Right renal cortex interstitium (tissue), 3 donors: ENCODE measurements at places on chromosomes 5 and 9. TPM values are rescaled to one million over a fixed set of nuclear protein-coding genes. Genes with fewer than 3 reads are reported as not detected.

NEURL1B gene
- 12.4 TPM for polyA plus RNA-seq

NDST1 gene
- 54.1 TPM for polyA plus RNA-seq

PCDHA12 gene
- polyA plus RNA-seq, result 0.08 TPM

ATP10B gene
- 0.18 TPM for polyA plus RNA-seq

GARIN3 gene
- polyA plus RNA-seq, result not detected

- no peak for DNase-seq
These were observed 1.7 kb upstream of the SLC34A1 start for GRCh38 chr5:177382423-177383029.

DNA sequence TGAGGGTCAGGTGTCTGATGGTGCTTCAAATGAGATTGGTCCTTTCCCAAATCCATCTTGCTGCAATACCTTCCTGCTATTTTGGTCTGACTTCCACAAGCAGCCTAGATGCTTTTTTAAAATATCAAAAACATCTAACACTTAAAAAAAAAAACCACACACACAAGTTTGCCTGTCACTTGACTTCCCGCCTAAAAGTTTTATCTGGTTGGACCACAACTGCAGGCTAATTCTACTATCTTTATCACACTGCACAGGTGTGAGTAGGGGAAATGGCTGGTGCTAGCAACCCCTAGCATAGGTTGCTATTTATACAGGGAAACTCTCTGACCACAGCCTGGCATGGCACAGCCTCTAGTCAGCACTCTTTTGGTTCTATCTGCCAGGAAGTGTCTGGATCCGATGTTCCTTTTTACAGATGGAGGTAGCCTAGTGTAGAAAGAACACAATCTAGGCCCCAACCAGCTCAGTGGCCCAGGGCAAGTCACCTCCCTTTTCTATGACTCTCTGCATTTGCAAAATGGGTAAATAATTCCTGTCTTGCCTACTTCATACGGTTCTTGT lies at the start of gene HEMGN:
Gene HEMGN, minus strand, starts transcription at position 92 of the 564 bp plus-strand sequence. Its CDS starts 36 bp downstream, at position 56.
- DNase-seq, result no peak

GRCh38 chr5:154842689-154843530 lies 7.5 kb downstream of the FAXDC2 start:
- no peak for DNase-seq

- DNase-seq, result no peak
These were observed 25.5 kb upstream of the SLC6A3 start for GRCh38 chr5:1470762-1471211.

GRCh38 chr5:177301503-177302165 lies 1.9 kb downstream of the RAB24 start:
- DNase-seq, result no peak

- DNase-seq, result no peak
These were observed 35.6 kb upstream of the NSMF start for GRCh38 chr9:137494550-137495351.

DNA sequence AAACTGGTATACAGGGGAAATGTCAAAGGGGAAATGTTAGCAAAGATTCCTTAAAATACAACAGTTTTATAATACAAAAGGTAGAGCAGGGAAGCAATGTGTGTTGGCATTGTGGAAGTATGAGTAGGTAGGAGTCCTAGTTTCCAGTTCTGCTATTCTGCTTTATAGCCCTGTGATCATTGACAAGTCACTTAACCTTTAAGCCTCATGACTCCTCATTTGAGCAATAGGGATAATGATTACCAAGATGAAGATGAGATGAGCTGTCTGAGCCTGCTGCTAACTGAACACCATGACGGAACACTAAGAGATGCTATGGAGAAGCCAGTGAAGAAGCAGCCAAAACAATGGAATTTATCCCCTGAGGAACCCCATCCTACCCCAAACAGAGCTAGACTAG lies 251.7 kb downstream of the PAPPA start:
- DNase-seq, result no peak

- no peak for DNase-seq
These were observed 121.2 kb downstream of the CEMIP2 start for GRCh38 chr9:71647094-71647591.

GRCh38 chr9:92138157-92138959 lies 23.1 kb upstream of the SPTLC1 start:
- DNase-seq, result no peak

- no peak for DNase-seq
These were observed 291.1 kb downstream of the MLLT3 start for GRCh38 chr9:20331095-20331685.

DNA sequence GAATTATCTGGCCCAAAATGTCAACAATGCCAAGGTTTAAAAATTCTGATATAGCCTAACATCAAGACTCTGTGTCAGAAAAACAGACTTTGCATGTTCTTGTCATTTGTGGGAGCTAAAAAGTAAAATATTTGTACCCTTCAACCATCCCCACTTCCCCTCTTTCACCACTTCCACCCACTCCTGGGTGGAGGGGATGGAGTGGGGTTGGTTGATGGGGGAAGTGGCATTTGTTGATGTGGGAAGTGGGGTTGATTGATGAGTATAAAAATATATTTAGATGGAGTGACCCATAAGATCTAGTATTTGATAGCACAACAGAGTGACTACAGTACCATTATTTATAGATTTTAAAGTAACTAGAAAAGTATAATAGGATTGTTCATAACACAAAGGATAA lies 55.0 kb upstream of the C9orf72 start:
- no peak for DNase-seq

GRCh38 chr5:117892360-117892759 lies 1096.0 kb downstream of the DTWD2 start:
- no peak for DNase-seq

DNA sequence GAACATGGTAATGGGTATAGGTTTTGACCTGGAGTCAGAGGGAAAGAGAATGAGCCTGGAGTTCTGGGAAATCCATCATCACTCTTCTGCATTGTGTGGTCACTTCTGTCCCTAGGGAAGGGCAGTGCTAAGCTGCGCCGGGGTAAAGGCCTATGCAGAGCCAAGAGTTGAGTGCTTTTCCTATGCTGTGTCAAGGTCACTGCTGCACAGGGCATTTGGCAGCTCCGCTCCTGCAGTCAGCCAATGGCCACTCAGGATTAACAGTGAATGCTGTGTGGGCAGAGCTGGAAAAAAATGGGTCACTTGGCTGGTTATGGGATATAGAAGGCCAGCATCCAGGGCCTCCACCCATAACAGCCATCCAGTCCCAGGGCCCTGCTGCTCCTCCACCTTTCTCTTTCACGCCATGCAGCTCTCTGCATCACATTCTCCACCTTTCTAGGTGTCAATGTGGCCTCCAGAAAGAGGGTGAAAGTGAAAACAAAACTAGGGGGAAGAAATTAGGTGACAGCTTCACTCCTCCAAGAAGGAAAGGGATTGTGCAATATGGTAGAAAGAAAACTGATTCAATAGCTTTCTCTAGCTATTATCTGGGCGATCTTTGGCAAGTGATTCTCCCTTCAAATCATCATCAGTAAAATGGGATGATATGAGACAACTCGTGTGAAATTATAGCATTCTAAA lies 279.3 kb upstream of the ANKRD55 start:
- no peak for DNase-seq

- DNase-seq, result no peak
These were observed 441.5 kb downstream of the DNAH5 start for GRCh38 chr5:13503017-13503416.

DNA sequence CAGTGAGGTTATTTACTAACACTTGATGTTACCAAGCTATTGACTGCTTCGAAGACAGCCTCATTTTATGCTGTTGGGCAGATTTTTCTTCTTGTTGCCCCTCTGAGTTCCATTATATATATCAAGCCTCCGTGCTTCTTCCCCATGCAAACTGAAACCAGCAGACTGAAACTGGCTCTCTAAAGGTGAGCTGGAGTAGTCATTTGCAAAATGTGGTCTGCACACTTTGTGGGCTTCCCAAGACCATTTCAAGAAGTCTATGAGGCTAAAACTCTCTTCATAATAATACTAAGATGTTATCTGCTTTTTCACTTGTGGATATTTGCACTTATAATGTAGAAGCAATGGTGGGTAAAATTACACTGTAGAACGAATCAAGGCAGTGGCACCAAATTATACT lies 13.9 kb downstream of the SLC36A1 start:
- no peak for DNase-seq

- DNase-seq, result no peak
These were observed 6.1 kb upstream of the ERMP1 start for GRCh38 chr9:5838884-5839571.
